ENCODE measurements at places on chromosomes 12 and 14.
A peak's percentile ranks its signal among the peaks of the same experiment; 100 is the strongest.

DNA sequence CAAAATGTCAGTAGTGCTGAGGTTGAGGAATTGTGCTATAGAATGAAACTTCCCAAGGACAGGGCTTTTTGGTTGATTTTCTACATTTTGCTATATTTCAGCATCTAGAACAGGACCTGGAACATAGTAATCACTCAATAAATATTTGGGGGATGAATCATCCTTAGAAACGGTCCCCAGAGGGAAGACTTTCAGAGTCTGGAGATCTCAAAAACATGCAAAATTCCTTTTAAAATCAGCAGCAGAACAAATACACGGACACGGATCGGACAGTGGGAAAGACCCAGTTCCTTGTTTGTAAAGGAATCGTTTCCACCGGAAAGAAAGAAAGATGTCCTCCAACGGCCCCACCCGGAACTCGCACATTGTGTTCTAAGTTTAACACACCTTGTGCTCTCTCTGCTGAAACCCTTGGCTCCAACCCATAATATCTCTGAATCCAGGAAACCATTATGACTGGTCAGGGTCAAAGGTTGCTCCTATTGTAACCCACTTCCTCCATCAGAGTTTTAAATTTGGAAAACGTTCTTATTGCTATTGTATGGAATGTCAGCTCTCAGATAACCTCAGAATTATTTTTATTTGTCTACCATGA lies 617.2 kb downstream of the MED13L start:
- peak; percentile 0 for DNase-seq

- DNase-seq, result no peak
Observed at GRCh38 chr12:53147653-53148052, 32.9 kb upstream of the ZNF740 start.

GRCh38 chr14:68550338-68550715 lies 242.5 kb downstream of the ZFP36L1 start:
- peak; percentile 94 for DNase-seq

GRCh38 chr14:68074765-68075381 lies 255.3 kb downstream of the RAD51B start:
- DNase-seq, result peak; percentile 20

DNA sequence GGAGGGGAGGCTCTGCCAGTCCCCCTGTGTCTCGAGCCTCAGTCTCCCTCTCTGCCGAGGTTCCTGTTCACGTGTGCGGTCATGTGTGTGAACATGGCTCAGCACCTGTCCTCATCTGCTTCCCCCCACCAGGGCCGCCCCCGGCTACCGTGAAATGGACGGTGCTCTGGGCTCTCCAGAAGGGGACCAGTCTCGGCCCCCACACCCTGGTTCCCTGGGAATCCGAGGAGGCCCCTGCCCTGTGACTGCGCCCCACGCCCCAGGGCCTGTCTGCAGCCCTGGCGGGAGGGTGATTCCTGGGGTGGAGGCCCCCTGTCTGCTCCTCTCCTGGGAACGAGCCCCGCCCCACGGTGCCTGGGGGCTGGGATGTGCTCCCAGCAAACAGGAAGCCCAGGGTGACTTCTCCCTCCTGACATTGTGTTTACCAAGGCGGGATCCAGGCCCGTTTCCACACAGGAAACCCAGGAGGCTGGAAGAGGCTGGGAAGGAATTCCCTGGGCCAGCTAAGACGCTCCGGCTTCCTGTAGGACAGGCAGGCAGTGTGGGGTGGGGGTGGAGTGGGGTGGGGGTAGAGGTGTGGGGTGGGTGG lies 46.6 kb downstream of the KIF26A start:
- no peak for DNase-seq

DNA sequence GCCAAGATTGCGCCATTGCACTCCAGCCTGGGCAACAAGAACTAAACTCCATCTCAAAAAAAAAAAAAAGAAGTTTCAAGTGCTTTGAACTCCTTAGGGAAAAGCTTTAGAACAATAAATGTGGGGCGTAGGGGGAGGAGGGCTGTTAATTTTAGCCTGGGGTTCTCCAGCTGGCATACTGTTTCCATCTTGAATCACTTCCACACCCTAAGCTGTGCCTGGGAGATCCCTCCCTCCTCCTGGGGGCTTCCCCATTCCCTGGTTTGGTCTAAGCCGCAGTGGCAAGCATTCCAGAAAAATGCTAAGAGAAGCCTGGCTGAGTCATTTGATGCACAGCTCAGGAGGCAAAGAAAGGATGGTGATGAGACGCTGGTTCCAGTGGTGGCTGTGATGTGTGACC lies 2.3 kb upstream of the ZNF384 start:
- peak; percentile 70 for DNase-seq

- no peak for DNase-seq
Observed at GRCh38 chr14:32823706-32824105, 115.0 kb upstream of the NPAS3 start.

- DNase-seq, result no peak
Observed at GRCh38 chr14:26381405-26381804, 216.4 kb downstream of the NOVA1 start.

DNA sequence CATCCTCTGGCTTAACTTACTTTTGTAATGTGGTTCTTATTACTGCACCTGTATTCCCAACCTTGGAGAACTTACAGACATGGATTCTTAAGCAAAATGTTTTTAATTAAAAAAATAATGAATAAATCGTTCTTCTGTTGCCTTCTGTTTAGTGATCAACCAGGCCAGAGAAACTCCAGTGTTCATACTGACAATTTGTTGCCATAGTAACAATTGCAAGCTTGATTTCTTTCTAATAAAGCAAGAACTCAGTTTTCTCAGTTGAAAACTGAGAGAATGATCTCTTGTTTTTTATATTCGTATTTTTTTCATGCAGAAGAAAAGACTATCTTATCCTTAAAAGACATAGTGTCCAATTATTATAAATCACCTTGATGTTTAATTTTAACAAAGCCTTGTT lies 106.5 kb upstream of the LMNTD1 start:
- DNase-seq, result no peak

GRCh38 chr12:50984586-50985298 lies 32.4 kb downstream of the HIGD1C start:
- DNase-seq, result peak; percentile 70

GRCh38 chr12:27221625-27222387 lies 22.3 kb upstream of the STK38L start:
- DNase-seq, result no peak

DNA sequence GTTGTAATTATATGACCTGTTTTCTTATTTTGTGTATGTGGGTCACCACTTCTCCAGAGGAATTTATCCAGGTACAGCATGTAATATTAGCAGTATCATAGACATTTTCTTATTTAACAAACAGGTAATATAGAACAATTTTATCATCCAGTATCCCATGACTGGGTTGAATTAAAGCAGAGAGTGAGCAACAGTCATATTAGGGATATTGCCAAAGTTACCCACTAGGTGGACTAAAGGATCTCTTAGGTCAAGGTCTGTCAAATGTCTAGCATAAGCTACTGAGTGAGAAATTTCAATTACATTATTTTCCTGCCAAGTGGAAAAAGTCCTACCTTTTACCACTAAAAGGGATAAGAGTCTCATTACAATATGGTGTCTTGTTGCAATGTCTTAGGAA lies 62.1 kb upstream of the TRIM9 start:
- DNase-seq, result peak; percentile 63

DNA sequence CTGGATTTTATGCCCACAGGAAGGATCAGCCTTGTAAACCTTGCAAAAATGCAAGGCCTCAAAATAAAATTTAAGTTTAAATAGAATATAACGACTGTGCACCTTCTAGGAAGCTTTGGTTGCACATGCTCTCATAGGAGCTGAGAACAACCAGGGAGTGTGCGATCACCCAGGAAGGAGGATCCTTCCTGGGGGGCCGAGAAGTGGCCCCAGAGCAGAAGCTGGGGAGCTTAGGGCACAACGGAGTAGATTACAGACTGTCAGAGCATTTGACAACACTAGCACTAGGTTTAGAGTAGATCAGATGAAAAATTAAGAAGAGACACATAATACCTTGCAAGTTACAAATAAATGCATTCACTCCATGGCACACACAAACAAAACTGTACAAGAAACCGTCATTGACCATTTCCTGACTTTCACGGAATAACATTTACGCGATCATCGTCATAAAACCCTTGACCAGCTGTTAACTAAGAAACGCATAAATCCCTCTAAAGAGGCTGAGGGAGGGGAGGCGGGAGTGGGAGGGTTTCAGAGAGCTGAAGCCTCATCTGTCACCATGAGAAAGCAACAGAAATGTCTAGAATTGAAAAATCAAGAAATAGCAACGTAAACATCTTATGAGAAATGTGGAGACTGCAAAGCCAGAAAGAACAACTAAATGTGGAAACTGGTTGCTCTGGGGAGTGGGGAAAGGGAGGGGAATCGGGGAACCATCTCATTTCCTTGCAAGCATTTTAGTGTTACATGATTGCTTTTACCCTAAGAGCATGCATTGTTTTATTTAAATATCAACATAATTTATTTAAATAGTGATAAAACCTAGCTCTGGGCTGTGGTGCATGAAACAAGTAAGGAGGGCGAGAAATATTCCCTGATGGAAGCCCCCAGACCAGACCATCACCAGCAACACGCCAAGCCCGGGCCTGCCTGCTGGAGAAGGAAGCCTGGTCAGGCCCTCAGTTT lies 13.1 kb upstream of the CCDC85C start:
- DNase-seq, result no peak

- DNase-seq, result peak; percentile 39
Observed at GRCh38 chr12:111249018-111249370, 119.9 kb downstream of the PHETA1 start.

DNA sequence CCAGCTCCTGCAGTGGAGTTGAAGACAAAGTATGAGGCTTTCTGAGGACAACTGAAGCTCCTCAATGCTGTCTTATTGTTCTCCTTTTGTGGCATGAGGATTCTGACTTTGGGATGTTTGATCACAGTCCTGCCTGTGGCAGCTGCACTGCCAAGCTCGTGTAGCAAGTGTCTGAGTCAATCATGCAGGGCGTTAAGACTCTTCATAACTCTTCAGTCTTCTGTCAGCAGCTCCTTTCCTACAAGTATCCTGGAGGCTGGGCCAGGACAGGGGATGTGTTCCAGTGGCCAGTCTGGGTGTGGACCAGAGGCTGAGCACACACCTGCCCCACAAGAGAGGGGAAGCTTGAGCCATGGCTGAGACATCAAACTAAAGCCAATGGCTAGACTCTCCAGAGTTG lies 94.3 kb downstream of the PELI2 start:
- peak; percentile 22 for DNase-seq

DNA sequence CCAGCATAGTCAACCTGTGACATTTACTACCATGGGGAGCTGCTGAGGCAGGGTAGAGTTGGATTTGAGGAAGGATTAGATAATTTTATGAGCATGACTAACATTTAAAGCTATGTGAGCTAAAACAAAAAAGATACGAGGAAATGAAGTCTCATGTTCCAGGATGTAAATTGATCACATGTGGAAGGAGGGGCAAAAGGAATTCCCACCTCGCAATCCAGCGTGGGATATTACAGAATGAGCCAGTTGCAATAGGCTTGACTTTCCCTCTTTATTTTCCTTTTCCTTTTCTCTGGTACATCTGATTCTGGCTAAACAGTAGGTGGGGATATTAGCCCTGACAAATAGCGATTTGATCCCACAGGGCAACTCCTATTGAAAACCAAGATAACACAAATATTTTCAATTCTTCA lies 214.9 kb upstream of the HMGA2 start:
- peak; percentile 97 for DNase-seq

DNA sequence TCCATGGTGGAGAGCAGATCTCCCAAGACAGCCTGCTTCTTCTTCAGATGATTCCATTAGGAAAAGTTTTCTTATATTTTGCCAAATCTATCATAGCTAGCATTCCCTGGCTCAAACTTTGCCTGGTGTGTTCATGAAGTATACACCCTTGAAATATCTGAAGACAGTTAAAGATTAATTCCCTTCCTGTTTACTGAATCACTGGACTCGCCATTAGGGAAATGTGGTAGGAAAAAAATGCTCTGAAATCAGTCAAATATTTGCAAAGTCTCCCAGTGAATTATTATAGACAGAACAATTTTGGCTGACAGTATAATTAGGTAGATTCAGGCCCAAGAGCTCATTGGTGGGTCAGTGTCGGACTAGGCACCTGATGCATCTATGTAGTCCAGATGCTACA lies 86.5 kb downstream of the PDZRN4 start:
- DNase-seq, result no peak

DNA sequence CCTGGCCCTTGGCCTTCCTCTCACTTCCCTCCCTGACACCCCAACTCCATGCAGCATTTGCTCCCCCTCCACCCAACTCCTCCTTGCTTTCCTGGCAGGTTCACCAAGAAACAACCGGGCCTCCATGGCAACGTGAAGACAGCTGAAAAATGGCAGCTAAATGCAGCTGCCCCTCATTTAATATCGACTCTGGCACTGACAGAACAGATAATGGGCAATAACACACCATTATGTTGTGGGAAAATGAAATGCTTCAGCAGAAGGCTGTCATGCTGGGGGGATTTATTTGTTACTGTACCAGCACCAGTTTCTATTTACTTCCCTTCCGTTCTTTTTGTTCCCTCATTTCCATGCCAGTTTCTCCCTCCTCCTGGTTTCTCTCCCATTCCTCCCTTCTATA lies 440.8 kb downstream of the NRXN3 start:
- DNase-seq, result no peak

DNA sequence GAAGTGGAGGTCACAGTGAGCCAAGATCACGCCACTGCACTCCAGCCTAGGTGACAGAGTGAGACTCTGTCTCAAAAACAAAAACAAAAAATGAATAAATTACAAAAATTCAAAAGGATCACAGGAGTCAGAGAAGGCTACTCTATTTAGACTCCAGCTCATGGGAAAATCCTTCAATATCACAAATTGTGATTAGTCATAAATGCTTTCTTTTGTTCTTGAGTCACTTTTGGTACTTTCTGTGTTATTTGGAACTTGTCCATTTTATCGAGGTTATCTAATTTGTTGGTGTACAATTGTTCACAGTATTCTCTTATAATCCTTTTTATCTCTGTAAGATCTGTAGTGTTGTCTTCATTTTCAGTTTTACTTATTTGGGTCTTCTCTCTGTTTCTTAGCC lies 18.9 kb downstream of the ALDH2 start:
- peak; percentile 59 for DNase-seq

DNA sequence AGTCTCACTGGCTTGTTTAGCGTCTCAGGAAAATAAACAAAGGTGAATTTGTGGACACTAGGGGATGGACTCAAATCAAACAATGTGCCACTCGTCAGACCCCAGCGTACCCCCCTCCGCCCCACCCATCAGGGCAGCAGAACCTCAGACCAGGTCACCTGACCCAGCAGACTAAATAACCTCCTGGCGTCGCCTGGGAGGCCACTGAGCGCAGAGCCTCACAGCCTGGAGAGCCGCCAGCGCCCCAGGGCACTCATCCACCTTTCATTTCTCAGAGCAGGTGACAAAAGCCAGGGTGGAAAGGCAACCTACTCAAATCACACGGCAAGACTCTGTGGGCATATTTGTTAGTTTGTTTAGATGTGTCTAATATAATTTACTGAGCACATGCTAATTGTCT lies 100.9 kb downstream of the DICER1 start:
- no peak for DNase-seq

- no peak for DNase-seq
Observed at GRCh38 chr14:87076922-87077321, 916.1 kb downstream of the GALC start.

GRCh38 chr12:51863363-51863932 lies 14.9 kb upstream of the FIGNL2 start:
- no peak for DNase-seq

GRCh38 chr12:3416159-3416558 lies 74.8 kb upstream of the PRMT8 start:
- no peak for DNase-seq
